ENCODE measurements at places on chromosomes 2 and 18.

DNA sequence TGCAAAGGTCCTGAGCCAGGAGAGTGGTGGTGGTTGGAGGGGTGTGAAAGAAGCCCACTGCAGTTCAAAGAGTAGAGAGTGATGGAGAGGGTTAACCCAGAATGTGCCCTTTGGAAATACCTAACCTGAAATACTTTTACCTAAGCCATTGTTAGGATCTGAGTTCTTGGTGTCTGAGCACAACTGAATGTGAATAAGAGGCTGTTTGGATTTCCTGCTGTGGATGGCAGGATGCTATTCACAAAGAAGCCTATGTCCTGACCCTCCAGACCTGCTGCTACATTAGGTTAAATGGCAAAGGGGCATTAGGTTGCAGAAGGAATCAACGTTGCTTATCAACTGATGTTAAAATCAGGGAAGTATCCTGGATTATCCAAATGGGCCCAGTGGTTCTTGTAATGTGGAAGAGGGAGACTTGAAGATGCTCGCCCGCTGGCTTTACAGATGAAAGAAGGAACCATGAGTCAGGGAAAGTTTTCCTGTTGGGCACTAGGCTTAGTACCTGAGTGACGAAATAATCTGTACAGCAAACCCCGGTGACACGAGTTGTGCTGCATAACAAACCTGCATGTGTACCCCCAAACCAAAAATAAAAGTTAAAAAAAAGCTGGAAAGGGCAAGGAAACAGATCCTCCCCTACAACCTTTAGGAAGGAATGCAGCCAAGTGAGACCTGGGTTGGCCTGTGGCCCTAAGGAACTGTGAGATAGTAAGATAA is 27.2 kb downstream of the ITGA6 start:
- DNase-seq: no peak

GRCh38 chr2:57080035-57080434 is 896.2 kb downstream of the CCDC85A start:
- no peak for DNase-seq

DNA sequence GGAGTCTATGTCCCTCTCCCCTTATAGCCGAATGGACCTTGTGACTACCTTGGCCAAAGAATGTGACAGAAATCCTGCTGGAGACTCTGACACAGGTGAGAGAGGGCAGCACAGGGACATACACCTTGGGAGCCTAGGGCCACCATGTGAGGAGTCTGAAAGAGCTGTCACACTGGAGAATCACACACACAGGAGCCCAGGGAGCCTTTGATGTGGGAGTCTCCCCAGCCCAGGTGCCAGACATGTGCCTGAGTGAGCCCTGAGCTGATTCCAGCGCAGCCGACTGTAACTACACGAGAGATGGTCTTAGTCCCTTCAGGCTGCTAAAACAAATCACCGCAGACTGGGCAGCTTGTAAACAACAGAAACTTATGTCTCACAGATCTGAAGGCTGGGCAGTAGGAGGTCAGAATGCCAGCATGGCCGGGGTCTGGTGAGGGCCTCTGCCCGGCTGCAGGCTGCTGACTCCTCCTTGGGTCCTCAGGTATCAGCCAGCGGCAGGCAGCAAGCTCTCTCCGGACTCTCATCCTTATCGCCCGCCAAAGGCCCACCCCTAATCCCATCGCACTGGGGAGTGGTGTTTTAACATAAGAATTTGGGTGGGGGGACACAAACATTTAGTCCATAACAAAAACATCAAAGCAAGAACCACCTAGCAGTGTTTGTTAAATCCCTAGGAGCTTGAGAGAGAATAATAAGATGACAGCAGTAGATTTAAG is 63.8 kb upstream of the GPR45 start:
- DNase-seq: no peak

DNA sequence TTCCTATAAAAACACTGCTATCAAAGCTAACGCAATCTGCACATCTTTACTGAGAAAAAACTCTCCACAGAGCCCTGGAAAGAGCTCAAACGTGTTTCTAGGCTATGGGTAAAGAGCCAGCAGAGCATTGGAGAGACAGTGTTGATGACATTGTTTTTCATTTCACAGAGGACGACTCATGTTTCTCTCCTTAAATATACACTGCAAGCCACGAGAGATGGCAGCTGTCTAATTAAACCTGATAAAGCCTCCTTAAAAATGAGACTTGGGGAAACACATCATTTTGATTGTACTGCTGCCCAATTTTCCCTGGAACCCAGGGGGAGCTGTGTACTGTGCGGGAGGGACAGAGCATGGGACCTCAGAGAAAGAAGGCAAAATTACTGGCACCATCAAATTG is 294.3 kb upstream of the SETBP1 start:
- DNase-seq: no peak

GRCh38 chr2:190199530-190199929 is 120.1 kb downstream of the HIBCH start:
- DNase-seq: no peak

- no peak for DNase-seq
These were observed 174.2 kb downstream of the RTP5 start for GRCh38 chr2:242043538-242044312.

DNA sequence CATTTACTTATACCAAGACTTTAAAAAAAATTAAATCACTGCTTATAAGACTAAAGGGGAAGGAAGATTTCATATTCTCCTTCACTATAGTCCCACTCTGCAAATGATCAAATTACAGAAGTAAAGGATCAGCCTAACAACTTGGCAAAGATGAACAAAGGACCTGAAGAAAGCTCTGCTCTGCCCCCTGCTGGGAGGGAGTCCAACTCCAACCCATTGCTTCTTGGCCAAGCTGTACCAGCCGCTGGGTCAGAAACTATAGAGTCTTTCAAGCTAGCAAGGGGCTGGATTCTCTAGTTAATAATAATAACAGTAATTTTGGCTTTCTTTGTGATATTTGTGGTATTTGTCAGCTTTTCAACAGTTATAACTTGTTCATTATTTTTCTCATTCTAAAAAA is 927.0 kb upstream of the CRIM1 start:
- peak; percentile 20 for DNase-seq

GRCh38 chr2:15656090-15656489 is 64.4 kb downstream of the DDX1 start:
- no peak for DNase-seq

DNA sequence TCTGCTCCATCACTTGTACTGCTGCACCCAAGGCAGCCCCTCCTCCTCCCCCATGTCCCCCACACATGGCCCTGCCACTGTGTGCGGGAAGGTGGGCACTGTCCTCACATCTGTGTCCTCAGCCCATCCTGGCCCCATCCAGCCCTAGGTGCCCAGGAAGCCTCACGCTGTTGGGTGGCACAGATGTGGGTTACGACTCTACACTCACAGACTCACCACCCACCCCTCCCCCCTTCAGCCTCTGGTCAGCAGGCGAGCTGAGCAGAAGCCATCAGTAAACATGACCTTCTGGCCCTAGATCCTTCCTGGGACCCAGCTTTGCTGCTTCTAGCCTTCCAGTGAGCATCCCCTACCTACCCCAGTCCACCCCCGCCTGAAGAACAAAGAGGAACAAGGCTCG is 43.0 kb downstream of the ADCY3 start:
- DNase-seq: no peak

- DNase-seq: no peak
These were observed 1.6 kb downstream of the CAVIN2 start for GRCh38 chr2:191845248-191845715.

DNA sequence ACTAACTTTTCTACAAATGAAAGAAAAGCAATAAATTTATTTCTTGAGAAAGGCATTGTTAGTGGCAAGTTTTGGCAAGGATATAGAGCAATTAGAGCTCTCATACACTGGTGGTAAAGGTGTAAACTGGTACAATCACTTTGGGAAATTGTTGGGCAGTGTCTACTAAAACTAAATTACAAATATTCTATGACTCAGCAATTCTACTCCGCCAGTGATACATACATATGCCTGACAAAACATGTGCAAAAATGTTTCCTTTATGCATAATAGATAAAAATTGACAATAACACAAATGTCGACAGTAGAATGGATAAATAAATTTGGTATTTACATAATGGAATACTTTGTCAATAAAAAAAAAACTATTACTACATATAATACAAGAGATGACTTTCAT is 96.3 kb upstream of the SATB2 start:
- DNase-seq: no peak

- peak; percentile 88 for DNase-seq
These were observed 5.4 kb upstream of the BOD1L2 start for GRCh38 chr18:57141208-57142129.

DNA sequence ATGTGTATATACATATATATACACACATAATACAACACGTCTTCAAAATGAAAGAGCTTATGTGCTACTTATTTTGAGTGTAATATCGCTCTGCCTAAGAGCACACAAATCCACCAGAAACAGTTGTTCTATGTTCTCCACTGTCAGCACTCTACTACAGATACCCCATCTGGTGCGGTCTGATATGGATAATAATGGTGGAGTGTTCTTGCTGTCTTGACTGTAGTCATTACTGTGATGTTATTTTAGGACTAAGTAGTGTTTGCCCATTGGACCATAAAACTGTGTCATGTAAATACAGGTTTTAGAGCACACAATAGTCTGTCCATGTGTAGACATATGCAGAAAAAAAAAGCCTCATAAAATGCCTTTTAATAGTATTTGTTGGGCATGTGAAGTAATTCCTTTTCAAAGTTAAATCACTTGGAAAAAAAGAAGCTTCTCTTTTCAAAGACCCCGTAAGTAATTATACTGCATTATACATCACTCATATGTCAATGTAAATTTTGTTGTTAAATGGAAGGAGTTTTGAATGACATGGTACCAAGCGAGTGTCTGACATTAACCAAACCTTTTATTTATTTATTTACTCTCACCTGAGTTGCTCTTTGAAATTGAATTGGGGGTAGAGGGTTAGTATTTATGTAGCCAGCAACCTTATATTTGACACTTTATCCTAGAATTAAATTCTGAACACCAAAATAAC is 1249.2 kb upstream of the ZEB2 start:
- DNase-seq: peak; percentile 13

DNA sequence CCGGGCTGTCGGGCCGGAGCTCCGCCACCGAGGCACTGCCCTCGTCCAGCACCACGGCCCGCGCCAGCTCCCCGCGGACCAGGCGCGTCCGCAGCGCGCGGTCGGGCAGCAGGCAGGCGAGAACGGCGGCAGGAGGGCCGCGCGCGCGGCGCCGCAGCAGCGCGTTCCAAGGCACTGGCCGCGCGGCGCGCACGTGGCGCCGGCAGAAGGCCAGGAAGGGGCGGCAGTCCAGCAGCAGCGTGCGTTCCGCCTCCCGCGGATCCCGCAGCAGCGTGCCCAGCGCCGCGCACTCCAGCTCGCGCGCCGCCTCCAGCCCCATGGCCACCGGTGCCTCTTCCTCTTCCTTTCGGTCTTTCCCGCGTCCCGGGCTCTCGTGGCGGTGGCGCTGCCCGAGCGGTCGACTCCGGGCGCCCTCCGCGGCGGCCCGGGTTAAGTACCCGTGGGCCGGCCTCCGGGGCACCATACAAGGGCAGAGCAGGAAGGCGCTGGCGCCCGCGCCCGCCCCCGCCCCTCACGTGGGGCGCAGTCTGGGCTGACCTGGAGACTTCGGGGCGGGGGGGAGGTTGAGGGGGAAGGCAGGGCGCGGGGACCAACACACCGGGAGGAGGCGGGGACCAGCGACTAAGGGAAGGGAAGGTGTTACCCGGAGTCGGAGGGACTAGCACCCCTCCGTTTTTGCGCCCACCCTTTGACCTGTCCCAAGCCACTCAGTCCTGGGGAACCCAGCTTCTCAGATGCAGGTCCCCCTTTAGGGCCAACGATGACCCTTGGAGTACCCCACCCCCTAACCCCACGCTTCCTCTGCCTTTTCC is at the start of gene DUSP2:
Gene DUSP2 (minus strand): TSS at position 405 of the 812 bp plus-strand sequence. CDS start 86 bp downstream, at position 319.
- peak; percentile 83 for DNase-seq

GRCh38 chr2:73284296-73285158 is at the start of gene FBXO41:
FBXO41 (minus strand) TSS chr2:73284478; CDS start chr2:73269630, 14,848 bp downstream.
- peak; percentile 87 for DNase-seq

- DNase-seq: no peak
These were observed 29.2 kb upstream of the LDAH start for GRCh38 chr2:20852139-20852538.

DNA sequence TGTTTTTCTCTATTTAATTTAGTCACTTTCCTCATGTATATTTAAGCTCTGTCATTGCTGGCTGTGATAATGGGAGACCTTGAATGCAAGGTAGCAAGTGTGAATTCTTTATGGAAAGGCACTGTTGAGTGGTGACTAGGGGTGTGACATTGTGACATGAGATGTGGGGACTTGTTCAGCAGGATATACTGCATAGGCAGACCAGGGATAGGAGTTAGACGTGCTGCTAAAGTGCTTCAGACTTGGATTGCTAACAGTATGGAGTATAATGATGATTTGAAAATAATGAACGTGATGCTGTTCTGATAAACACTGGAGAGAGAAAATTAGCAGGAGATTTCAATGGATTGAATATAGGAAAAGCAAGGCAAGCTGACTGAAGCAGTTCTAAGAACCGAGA is 135.1 kb downstream of the NCOA1 start:
- DNase-seq: peak; percentile 20

DNA sequence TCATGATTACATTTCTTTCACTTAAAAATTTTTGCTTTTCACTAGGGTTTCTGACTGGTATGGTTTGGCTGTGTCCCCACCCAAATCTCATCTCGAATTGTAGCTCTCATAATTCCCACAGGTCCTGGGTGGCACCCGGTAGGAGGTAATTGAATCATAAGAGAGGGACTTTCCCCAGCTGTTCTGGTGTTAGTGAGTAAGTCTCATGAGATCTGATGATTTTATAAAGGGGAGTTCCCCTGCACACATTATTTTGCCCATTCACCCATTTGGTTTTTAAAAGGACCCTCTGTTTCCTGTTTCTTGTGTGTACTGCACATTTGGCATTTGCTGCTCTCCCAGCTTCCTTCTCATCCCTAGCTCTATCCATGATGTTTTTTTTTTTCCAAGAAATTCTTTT is 27.8 kb upstream of the NETO1 start:
- no peak for DNase-seq

- peak; percentile 12 for DNase-seq
These were observed 59.9 kb upstream of the LRATD1 start for GRCh38 chr2:14572633-14573032.

Data from NCI-H146 (cell line).